ENCODE measurements at places on chromosomes 7 and 10.

GRCh38 chr7:47377741-47378140 lies 204.2 kb downstream of the TNS3 start:
- DNase-seq: no peak

DNA sequence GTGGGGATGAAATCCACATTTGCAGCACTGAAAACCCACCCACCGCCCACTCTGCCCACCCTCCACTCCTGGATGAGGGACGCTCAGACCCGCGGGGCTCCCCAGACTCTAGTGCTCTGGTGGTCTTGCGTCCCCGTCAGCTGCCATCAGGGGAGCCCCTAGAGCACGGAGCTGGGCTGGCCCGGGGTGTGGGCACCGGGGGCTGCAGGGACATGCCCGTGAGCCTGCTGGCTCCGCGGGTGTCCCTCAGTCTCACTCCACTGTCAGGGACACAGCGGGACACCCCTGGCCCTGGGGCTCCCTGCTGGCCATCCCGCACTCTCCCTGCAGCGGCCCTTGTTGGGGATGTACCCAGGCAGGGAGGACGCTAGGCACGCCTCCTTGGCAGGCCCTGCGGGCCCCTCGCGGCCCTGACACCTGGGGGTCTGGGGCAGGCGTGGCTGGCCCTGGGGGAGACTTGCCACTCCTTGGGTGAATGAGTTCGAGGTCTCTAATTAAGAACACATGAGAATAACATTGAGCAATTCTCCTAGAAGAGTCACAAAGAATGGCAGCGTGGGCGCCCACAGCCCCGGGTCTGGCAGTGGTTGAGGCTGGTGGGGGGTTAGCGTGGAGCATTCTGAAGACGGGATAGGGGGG lies 64.2 kb downstream of the CFAP46 start:
- DNase-seq: no peak

- DNase-seq: no peak
These were observed 57.3 kb downstream of the CSGALNACT2 start for GRCh38 chr10:43195557-43195956.

GRCh38 chr7:21653623-21654022 lies 110.8 kb downstream of the DNAH11 start:
- no peak for DNase-seq

- DNase-seq: no peak
These were observed 415.0 kb upstream of the NPVF start for GRCh38 chr7:25643286-25643685.

DNA sequence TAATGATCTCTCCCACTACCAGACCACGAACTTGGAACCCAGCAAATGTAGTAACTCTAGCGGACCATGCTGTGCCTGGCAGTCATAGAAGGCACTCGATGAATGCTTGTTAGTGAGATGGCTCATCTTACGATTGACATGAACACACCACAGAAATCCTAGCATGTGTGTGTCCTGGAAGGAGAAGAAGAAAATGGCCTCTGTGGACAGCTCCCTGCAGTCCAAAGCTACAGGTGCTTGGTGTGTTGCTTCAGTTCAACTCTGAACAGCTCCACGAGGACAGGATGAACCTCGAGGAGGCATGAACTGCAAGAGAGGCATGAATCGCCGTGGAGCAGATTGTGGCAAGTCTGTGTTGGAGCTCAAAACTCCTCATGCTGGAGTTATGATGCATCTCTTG lies 93.5 kb downstream of the KLF6 start:
- DNase-seq: no peak

- no peak for DNase-seq
These were observed 400.0 kb upstream of the CELF2 start for GRCh38 chr10:10617686-10618085.

DNA sequence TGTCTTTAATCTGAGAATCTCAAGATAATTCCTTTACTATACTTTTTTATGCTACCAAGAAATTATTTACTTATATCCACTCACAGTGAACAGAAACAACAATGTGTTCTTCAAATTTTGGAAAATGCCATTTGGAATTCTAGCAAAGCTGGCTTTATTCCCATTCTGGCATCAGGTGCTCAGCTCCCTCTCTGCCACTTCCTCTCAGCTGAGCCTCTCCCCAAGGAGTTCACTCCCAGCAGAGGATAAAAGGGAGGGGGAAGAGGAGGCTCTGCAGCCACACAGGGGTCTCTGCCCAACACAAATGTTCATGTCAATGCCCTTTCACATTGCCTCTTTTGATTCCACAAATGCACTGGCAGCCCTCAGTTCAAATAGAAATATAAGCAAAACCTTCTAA lies 116.9 kb downstream of the CPEB3 start:
- DNase-seq: no peak

DNA sequence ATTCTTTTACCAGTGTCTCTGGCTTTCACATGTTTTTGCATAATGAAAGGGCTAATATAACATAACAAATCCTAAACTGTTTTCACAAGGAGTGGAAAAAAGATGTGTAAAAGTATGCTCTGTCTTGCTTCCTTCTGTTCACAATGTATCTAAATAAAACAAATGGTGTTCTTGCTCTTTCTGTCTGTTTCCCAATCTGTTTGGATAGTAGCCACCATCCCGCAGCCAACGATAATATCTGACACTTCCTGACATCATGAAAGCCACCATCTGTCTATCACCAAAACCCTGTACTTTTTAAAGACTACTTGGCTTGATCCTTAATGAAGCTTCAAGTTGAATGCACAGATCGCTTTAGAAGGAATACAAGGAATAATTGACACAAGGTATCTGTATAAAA lies 246.2 kb downstream of the ETV1 start:
- DNase-seq: no peak

- no peak for DNase-seq
These were observed 284.1 kb downstream of the POU6F2 start for GRCh38 chr7:39261771-39262170.

DNA sequence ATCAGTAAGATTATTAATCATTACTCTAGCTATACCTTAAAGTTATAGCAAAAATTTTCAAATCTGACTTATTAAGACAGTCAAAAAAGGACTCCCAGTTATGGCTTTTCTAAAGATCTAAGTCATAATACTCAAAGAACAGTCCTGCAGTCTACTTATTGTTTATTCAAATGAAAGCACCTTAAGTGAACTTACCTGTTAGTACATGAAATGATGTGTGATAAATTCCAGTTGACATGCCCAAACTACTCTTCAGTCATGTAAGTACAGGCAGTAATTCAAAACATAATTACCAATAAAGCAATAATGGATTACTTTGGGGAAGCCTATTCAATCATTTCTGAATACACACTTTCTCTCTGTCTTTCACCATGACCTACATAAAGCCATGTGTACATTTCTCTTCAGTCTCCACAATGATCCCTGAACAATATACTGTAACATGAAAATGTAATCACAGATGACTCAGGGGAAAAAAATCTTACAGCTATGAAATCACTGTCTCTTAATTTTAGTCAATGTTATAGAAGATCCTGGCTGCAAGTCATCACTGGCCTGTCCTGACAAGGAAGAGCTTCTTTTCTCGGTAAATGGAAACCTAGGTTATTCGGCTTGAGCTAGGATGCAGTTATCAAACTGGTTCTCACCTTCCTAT lies 420.7 kb upstream of the LRRTM3 start:
- no peak for DNase-seq

DNA sequence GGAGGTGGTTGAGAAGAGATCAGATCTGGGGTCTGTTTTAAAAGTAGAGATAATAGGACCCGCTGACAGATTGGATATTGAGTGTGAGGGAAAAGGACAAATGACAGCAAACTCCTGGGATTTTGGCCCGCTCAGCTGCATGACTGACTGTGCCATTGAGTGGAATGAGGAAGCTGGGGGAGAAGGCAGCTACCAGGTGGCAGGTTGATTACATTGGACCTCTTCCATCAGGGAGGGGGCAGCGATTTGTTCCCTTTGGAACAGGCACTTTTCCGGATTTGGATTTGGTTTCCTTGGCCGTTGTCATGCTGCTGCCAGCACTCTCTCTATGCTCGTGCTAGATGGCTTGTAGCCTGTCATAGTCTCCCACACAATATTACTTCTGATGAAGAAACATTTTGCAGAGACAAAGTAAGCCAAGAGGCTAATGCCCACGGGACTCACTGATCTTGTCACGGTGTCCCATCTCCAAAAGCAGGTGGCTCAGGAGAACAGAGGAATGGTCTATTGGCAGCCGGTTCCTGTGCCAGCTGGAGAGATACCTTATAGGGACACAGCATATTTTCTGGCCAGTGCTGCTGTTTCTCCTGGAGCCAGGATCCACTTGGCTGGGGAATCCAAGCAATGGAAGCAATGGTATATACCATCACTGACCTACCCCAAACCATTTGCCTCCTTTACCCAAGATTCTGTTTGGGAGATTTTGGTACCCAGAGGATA lies 69.1 kb upstream of the WAC start:
- DNase-seq: no peak

DNA sequence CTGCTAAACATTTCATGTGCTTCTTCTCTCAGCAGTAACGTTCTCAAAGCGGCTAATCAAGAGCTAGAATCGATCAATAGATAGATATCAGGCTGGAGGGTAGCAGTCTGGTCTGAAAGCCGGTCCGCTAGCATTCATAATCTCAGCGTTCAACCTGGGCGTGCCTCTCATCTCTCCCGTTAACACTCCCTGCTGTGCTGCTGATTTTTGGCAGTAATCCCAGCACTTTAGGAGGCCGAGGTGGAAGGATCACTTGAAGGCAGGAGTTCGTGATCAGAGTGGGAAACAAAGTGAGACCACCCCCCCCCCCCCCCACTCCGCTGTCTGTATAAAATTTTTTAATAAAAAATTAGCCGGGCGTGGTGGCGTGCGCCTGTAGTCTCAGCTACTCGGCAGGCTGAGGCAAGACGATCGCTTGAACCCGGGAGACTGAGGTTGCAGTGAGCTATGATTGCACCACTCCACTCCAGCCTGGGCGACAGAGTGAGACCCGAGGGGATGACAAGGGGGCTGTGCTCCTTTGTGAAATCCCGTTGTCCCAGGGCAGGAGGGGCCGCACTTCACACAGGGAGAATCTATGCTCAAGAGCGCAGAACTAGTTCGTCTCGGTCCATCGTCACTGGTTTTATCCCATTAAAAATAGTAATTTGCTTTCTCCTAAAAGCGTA lies 624 bp upstream of the CEP55 start:
- no peak for DNase-seq

DNA sequence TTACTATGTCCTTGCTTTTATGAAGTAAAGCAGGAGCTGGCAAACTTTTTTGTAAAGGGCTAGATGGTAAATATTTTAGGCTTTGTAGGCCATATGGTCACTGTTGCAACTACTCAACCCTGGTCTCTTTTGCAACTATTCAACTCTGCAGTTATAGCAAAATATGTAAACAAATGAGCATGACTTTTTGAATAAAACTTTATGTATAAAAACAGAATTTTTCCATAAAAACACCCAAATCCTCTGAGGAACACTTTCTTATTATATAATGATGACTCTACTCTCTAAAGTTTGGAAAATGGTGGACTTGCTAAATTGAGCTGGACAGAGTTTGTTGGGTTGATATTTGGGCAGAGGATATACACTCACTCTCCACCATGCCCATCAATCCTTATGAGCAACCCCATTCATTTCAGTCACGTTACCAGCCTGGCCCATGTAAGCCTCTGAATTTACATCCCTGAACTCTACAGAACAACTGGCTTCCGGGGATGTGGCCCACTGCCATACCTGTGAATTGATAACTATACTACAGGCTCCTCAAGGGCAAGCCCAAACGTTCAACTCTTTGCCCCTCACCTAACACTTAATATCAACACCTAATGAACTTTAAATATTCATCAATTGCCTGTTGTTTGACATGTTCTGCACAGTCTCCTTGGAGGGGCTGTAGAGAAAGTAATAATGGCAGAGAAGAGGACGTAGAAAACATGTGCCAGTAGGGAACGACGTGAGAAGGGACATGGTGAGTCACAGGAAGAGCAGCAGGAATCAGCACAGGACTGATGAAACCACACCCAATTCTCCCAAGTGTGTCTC lies 37.6 kb downstream of the SGMS1 start:
- no peak for DNase-seq

GRCh38 chr7:27300421-27300820 lies 57.8 kb downstream of the EVX1 start:
- no peak for DNase-seq

DNA sequence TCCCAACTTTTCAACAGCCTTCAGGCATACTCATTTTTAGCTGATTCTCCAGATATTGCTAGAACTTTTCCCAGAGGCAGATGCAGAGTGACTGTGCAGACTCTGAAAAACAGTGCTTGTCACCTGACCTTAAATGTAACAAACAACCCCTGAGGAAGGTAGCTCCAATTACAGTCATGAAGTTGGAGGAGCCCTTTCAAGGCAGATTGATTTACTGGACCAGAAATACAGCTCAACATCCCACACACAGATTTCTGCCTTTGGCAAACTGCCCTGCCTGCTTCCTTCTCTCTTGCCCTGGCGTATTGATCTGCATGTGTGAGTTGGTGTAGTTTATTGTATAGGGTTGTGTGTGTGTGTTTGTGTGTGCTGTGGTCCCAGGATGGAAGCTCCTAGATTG lies 38.5 kb downstream of the PYROXD2 start:
- no peak for DNase-seq

DNA sequence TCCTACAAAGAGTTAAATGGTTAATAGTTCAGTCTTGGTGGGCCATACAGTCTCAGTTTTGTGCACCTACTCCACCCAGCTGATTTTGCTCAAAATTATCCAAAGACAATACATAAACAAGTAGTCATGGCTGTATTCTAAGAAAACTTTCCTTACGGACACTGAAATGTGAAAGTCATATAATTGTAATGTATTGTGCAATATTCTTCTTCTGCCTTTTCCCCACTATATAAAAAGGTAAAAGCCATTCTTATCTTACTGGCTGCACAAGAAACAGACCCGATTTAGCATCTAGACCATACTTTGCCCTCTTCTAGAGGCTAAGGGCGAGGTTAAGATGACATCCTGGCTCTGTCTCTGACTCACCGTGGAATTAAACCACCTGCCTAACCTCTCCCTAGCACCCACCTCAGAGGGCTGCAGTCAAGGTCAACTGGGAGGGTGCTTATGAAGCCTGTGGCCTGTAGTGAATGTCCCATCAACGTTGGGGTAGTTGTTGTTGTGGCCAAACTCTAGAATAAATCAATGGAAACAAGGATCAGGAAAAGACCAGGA lies 63.8 kb upstream of the DOCK1 start:
- DNase-seq: no peak
